ENCODE measurements at places on chromosomes 16 and 17.

DNA sequence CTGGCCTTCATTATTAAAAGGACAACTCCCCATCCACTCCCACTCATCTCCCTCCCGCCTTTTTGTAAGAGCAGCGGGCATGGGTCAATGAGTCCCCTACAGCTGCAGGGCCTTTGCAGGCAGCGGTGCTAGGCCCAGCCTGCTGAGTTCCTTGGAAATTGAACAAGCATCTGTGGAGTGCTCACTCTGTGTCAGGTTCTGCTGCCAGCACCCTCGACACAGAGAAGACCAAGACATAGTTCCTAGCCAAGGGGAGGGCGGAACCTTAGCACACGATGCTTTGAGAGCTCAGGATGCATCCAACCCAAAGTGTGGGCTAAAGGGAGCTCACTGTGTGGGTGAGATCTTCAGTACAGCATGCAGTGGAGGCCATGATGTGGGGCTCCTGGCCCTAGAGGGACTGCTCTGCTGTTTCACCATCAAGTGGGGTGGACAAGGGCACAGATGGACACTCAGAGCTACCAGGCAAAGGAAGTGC lies 27.6 kb downstream of the RMI2 start:
- DNase-seq: no peak

DNA sequence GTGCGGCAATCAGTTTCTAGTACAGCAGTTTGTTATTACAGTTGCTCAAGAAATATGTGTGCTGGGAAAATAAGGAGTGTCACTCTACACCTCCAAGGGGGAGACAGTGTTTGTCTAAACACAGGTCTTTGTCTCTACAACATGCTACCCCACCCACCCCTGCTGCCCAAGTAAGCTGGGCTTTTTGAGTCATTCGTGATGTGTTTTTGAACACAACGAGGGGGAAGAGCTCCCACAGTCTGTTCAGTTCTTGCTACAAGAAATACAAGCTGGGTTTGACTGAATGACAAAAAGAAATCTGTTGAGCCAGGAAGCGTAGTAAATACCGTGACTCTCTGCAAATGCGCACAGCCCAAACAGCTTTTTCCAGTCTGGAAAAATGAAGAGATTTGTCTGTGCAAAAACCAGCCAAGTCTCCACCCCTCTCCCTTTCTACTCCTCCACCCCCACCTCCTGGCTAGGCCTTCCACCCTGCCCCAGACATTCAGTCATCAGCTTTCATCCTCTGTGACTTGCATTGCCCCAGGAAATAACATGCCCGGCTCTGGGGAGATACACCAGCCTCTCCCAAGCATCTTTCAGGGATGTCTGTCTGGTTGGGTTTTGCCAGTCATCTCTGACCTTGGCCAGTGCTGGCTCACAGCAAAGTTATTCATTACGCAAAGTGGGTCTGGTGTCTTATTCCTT lies 25.7 kb downstream of the CHD9 start:
- DNase-seq: no peak

GRCh38 chr17:36943250-36944191 lies 5.2 kb upstream of the AATF start:
- DNase-seq: no peak

GRCh38 chr17:72724267-72724666 lies 368.2 kb downstream of the SLC39A11 start:
- no peak for DNase-seq

- DNase-seq: no peak
Measured at GRCh38 chr17:13256545-13256944, 238.7 kb upstream of the ELAC2 start.

DNA sequence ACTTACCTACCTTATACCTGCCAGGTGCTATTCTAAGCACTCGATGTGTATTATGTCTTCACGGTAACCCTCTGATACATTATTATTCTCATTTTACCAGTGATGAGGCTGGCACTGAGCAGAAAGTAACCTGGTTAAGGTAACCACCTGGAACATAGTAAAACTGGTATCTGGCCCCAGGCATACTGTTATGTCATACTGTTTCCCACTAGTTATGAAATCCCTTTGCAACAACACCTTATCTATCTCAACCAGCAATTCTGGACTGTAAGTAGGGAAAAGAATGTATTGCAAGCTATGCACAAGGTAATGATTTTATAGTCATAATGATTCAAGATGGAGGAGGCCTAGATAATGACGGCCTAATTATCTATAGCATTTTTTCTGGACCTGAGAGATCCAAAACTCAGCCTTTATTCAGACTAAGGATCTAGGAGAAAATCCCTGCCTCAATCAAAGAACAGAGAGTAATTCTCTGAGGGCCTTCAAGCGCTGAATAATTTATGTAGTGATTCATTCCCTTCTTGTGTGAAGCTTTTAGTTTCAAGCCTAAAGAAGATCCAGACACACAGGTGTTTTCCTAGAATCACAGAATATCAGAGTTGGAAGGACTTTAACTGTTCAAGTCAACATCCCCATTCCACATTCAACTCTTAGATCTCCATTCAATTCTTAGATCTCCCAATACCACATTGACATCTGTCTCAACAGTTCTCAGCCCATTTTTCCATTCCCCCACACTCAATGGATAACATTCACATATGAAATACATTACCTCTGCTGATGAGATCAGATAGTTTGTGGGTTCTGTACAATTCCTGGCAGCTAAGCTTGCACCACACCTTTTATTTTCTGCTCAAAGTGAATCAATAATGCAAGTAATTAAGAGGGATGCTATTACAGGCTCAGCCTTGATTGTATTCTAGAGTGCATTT lies 14.9 kb upstream of the MMD start:
- DNase-seq: no peak

DNA sequence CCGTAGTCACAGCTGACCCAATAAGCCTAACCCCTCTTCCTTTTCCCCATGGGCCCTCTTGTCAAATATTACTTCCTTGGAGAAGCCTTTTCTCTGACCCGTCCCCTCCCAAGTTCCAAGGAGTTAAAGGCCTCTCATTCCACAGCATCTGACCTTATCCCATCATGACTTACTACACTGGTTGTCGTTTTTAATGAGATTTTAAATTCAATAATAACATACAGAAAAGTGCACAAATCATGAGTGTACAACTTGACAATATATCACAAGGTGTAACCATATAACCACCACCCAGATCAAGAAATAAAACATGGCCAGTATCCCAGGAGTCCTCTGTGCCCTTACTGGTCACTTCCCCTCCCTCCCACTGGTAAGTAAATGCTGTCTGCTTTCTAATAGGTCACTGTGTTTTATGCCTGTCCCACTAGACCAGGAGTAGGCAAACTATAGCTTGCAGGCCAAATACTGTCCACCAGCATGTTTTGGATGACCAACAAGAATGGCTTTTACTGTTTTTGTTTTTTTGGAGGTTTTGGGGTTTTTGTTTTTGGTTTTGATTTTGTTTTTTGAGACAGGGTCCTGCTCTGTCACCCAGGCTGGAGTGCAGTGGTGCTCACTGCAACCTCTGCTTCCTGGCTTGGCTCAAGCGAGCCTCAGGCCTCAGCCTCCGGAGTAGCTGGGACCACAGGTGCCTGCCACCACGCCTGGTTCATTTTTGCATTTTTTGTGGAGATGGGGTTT lies 1.2 kb upstream of the FDXR start:
- no peak for DNase-seq

DNA sequence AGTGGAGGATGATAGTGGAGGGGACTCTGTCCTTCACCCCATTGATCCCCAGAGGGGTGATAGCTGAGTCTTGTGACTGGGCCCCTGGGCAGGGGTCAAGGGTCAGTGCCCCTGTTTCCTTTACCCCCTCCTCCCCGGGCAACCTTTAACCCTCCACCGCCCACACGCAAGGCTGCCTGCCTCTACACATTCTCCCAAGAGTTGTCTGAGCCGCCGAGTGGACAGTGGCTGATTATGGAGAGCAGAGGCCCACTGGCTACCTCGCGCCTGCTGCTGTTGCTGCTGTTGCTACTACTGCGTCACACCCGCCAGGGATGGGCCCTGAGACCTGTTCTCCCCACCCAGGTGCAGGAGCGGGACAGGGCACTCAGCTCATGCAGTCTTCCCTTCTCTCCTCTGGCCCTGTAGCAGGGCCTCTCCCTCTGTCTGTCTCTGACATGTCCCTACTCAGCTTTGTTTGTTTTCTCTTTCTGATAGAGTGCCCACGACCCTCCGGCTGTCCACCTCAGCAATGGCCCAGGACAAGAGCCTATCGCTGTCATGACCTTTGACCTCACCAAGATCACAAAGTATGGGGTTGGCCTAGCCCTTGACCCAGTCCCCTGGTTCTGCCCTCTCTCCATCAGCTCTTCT lies at the start of gene SHBG:
Gene SHBG, plus strand, starts transcription at position 197 of the 633 bp plus-strand sequence. Its CDS starts 38 bp downstream, at position 235.
- DNase-seq: no peak

DNA sequence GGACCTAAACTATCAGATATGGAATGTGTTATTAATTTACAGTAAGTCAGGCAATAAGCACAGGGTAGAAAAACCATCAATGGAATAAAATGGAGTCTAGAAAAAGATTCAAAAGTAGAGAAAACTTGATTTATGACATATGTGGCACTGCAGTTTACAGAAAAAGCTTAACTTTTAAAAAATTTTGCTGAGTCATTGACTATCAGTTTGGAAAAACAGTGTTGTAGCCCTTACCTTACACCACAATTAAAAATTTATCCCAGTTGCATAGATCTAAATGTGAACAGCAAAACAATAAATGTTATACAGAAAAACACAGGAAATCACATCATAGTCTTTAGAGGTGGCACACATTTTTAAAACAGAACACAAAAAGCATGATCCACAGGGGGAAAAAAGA lies 108.5 kb downstream of the USP22 start:
- DNase-seq: no peak

- no peak for DNase-seq
Measured at GRCh38 chr16:4684763-4685162, 8.6 kb upstream of the NUDT16L1 start.

DNA sequence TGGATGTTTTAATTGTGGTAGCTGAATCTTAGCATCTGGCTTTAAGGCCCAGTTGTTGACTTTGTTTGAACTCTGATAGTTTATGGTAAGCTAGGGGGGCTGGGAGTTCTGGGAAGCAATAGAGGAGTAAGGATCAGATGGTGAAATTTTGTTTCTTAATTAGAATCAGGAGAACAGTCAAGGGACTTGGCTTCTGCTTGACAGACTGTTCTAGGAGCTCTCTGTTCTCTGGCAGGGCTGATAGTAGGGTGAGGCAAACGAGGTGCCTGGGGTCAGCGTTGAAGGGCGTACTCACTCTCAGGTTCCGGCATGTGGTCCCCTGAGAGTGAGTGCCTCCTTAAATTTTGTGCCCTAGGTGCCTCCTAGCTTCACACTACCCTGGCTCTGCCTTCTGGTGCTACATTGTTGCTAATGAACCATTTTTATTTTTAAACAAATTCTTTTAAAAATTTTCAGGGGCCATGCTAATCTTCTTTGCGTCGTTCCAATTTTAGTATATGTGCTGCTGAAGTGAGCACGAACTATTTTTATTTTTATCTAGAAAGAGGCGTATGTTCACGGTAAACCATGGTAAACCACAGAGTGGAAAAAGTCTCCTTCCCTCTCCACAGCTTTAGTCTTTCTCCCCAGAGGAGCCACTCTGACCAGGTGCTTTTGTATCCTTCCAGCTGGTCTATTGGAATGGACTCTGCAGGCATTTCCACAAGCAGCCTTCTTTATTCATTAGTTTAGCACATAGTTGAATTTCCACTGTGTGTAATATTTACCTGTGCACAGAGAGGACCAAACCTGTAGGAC lies 19.7 kb downstream of the SLC7A6 start:
- DNase-seq: no peak

DNA sequence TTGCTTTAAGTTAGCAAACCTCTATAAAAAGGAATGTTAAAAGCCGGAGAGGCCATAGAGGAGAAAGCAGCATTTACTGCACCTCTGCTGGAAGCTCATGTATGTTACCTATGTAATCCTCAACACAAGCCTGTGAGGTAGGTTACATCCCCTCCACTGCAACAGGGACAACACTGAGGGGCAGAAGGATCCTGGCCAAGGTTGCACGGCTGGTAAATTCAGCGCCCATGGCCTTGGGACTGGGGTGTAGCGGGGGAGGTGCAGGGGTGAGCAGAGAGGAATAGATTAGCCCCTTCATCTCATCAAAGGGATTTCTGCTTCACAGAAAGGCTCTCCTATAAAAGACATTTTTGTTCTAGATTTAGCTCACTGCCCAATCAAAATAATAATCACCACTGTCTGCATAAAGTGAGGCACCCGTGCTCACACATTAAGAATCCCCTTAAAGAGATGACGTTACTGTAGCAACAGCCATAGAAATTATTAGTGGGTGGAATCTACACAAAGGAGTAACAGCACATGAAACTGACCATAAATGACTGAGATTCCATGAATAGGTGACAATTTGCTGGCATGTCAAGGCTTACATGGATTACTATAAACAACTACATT lies 3.3 kb downstream of the ZCCHC14 start:
- DNase-seq: no peak

DNA sequence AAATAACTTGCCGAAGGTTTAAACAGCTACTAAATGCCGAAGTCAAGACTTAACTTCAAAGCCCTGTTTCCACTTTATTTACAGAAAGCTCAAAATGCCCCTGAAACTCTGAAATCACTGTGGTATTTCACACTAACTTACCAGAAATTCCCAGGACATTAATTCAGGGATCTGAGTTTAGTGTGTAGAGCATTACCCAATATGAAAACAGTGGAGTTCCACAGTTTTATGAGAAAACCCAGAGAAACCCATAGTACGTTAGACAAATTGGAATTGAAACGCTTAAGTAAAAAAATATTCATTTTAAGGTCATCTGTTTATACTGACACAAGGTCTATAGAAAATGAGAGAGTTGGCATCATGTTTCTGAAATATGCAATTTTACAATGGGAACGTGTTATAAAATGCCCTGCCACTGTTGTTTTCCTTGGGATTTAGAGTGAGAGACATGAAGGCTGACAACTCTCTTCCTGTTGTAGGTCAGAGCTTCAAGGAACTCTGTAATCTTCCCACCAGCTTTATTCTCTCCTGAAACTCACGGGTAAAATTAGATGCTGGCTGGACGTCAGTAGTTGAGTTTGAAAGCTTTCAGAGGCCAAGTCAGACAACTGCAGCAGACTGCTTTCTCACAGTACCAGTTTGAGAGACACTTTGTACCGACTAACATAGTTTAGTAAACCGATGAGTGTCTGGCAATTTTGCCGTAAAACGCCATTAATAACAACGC lies 139.4 kb upstream of the TBX2 start:
- DNase-seq: no peak

GRCh38 chr16:49503256-49504022 lies 129.8 kb downstream of the C16orf78 start:
- no peak for DNase-seq
